CD4-positive, alpha-beta T cell treated with Interleukin-6 for 4 hours (primary cell): ENCODE measurements at places on chromosomes 3 and 15.

- DNase-seq, result peak; percentile 88
These were observed 30.2 kb upstream of the FURIN start for GRCh38 chr15:90838139-90838538.

DNA sequence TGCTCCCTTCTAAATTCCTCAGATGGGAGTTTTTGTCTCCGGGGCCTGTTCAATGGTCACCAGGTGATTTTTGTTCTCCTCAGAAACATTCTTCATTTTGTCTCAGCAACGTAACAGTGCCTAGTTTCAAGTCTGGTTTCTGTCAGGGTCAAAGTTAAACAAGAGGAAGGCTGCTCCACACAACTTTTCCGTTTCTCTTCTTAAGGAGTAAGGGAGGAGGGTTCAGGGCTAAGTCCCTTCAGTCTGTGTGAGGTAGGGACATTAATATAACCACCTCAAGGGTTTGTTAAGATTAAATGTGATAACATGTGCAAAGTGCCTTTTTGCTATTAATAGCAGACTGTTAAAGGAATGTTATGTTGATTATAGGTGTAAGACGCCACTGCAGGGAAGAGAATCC, 41.8 kb downstream of the HOMER2 start:
- DNase-seq, result no peak

GRCh38 chr3:140341817-140342403, 336.0 kb upstream of the TRIM42 start:
- no peak for DNase-seq

DNA sequence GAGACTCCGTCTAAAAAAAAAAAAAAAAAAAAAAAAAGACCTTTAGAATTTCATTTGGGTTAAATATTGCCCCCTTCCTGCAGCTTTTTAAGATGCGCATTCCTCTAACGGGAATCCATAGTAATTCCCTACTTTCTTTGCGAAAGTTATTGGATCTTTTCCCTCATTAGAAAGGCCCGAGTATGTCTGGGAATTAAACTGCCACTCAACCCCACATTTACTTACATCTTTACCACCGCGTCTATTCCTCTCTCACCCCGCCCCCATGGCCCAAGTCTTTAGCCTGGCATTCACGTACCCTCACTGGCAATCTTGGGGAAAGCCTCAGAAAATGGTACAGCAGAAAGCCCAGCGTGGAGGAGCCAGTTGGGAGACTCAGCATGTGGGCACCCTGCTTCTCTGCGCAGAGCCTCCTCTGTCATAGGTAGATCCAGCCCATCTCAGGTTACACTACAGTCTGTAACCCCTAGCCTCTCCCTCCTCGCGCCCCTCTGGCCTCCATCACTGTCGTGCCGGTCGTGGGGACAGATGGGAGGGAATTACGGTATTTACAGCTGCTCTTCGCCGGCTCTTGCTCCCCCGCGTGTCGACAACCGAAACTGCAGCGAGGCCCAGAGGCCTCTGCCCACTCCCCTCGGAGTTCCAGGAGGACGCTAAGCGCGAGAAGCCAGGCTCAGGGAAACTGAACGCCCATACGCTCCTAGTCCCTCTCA, 6.4 kb upstream of the ANKDD1A start:
- DNase-seq, result peak; percentile 87

- DNase-seq, result no peak
These were observed 55.5 kb upstream of the MELTF start for GRCh38 chr3:197085137-197085536.

- DNase-seq, result no peak
These were observed 254.3 kb downstream of the ZBBX start for GRCh38 chr3:167125612-167126407.

DNA sequence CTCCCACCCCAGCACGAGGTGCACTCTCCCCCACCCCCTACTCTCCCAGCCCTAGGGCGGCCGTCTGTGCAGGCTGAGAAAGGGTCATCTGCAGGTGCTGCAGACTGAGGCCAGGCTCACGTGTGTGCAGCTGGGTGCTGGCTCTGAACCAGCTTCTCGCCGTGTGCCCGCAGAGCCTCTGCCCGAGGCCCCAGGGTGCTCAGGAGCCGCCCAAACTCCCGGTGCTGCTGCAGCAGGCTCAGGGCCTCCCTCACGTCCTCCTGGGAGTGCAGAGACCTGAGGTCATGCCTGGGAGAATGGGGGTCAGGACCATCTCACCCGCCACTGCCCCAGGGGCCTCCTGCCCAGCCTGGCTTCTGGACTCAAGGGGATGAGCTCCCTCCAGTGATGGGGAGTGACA, 17.2 kb downstream of the SPTBN5 start:
- DNase-seq, result no peak

- no peak for DNase-seq
These were observed 8.4 kb downstream of the MYO1E start for GRCh38 chr15:59364248-59364647.

- DNase-seq, result no peak
These were observed 220.4 kb upstream of the CFAP20DC start for GRCh38 chr3:59270209-59270608.

- DNase-seq, result no peak
These were observed 84.3 kb upstream of the NEO1 start for GRCh38 chr15:72967811-72968530.

DNA sequence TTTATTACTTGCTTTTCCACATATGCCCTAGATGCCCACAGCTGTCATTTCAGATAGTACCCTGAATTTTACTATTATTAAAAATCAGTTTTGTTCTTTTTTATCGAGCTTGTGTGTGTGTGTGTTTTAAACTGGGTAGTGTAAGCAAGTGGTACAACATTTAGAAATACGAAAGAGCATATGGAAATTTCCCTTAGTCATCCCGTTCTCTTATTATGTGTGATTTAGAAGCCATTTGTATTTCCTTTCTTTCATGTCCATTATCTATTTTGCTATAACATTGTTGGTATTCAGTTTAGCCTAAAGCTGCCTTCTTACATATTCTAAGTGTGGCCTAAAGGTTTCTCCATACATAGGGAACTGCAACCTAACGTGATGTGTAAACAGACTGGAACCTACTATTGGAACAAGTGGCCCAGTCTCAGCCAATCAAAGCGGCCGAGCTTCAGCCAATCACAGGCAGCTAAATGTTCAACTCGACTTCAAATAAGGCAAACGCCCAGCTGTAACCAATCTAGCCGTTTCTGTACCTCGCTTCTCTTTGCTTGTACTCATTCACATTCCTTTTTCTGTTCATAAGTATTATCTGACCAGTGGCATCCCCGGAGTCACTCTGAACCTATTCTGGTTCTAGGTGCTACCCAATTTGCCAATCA, 14.7 kb upstream of the SYN2 start:
- DNase-seq, result no peak

GRCh38 chr15:45714590-45715488, 80.0 kb downstream of the SQOR start:
- DNase-seq, result peak; percentile 34

DNA sequence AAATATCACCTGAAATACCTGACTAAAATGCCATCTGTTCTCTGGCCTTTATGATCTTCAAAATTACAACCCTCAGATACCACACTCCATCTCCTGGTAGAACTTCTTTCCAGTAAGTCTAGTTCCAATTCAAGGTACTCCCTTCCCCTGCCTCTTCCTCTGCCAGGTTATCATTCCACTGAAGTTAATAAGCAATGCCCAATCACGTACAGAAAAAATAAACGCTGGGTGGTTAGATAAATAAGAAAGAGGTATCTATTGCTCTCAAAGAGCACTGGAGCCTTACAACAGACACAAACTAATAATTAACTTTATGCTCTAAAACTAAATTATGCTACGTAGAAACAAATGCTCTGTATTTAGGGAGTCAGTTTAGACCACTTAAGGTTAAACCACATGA, 112.5 kb downstream of the MYO9A start:
- no peak for DNase-seq

DNA sequence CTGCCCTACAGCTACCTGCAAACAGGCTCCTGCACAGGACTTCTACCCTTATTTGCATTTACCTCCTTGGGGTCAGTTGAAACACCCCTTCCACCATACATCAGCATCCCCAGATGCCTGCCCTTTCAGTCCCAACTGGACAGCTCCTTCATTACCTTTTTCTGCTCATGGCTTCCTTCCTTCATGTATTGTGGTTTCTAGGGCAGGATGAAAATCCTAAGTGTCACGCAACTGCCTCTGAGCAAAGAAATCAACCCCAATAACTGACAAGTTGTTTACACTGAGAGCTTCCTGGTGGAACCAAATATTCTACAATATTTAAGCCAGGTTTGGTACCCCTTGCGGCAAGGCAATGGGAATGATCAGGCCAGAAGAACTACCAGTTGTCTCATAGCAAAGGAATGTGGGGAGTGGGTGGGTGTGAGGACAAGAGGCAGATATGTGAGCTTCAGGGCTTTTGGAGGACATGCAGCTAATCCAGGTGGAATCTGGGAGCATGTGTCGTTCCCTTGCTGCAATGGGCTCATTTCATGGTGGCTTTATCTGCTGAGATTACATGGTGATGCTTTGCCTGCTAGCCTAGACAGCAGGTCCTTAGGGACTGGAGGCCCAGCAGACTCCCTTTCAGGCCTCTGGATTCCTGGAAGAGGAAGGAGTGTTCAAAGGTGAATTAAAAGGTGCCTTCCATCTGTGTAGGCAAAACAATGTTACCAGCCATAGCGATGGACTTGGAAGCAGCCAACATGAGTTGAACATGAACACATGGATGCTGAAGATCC, 34.9 kb downstream of the PPCDC start:
- no peak for DNase-seq

- no peak for DNase-seq
These were observed 122.5 kb downstream of the LEKR1 start for GRCh38 chr3:156948402-156949210.

- DNase-seq, result no peak
These were observed 16.6 kb upstream of the PLSCR5 start for GRCh38 chr3:146621723-146622122.

- no peak for DNase-seq
These were observed 77.6 kb downstream of the CRTC3 start for GRCh38 chr15:90607361-90607760.

DNA sequence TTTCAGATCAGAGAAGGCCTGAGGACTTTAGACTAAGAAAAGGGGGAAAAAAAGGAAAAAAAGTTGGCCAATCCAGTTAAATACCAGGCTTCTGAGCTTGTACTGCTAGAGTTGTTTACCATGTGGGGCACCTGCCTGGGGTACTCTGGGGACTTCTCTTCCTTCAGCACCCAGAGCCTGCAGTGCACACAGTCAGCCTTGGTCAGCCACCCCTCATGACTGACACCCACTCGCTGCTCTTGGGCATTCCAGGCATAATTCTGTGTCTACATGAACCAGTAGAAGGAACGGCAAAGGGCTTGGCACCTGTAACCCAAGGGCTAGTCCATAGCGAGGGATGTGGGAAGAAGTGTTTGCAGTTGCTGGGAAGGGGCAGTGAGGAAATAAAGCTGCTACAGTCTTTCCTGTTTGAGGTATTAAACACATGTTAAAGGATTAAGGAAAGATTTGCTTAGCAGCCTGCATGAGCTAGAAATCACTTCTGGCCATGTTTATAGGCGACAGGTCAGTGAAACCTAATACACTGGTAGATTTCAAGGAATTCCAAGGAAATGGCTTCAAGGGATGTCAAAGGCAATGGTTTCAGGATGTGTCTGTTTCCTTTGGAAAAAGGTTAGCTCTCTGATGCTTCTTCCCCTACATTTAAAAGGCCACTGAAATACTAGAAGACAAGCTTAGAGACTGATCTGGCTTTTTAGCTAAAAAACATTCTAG, 232.5 kb downstream of the CHST2 start:
- no peak for DNase-seq

- no peak for DNase-seq
These were observed 173.0 kb downstream of the TIGIT start for GRCh38 chr3:114466816-114467215.

- DNase-seq, result no peak
These were observed 160.2 kb upstream of the TBL1XR1 start for GRCh38 chr3:177357352-177358090.

- DNase-seq, result peak; percentile 18
These were observed 52.2 kb downstream of the SEMA5B start for GRCh38 chr3:122975163-122975923.

DNA sequence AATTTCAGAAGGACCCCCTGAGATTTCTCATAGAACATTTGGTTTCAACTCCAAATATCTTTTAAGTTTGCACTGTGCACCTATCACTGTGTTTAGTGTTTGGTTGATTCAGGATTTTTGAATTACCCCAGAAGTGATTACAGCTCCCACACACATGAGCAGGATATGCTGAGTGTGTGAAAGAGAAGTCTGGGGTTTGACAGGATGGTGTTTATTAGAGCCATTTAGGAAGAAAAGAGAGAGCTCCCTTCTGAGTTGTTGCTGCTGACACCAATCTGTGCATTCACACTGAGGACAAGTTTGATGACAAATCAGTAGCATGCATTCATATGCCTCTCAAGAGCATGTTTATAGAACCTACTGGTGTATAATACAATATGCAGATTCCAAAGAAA, 118.1 kb downstream of the RPL22L1 start:
- DNase-seq, result no peak

DNA sequence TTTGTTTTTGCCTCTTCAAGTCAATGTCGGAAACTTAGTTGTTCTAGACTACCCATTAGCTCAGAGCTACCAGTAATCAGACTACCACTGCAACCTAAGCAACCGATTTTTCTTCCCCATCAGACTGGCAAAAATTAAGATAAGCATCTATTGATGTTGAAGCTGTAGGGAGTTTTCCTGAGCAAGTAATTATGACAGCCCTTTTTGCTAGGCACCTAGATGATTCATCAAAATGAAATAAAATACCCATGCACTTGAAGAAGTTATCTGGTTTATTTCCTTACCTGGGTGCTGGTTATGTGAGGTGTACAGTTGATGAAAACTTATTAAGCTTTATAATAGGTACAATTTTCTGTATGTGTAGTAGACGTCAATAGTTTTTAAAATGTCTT, 554 bp upstream of the COMMD4 start:
- DNase-seq, result no peak

GRCh38 chr3:54831112-54831511, 96.7 kb downstream of the LRTM1 start:
- no peak for DNase-seq

- no peak for DNase-seq
These were observed 87.9 kb downstream of the ULK4 start for GRCh38 chr3:41874022-41874421.

DNA sequence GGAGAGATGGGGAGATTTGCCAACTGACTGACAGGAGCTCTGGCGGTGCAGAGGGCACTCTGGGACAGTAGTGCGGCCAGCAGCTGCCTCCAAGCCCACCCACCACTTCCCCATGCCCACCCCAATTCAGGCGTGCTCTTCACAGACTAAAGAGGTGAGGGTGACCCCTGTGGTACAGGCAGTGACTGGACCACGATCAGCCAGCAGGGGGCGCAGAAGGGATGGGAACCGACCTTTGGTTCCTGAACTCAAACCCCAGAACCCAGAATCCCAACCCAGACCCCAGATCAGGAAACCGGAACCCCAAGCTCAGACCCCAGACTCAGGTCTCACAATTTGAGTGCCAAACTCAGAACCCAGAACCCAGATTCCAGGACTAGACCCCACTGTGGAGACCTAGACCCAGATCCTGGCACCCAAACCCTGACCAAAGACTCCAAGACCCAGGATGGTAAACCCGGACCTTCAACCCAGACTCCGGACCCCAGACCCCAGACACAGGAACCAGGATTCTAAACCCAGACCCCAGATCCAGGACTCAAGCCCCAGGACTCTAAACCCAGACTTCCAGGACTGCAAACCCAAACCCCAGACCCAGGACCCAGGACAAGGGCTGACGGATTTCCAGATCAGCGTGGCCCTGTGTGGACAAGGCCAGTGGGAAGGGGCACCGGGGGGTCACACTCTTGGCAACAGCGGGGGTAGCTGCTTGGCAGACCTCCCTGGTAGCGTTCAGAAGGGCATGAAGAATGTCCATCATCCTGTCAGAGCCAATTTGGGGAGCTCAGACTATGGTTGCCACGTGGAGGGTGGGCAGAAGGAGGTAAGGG, 3.7 kb upstream of the MYL3 start:
- DNase-seq, result peak; percentile 88

GRCh38 chr3:141524988-141525387, 38.2 kb downstream of the RASA2 start:
- DNase-seq, result no peak
